ENCODE measurements at places on chromosomes 4 and X. TPM values are rescaled to one million over a fixed set of nuclear protein-coding genes. Genes with fewer than 3 reads are reported as not detected.

- no peaks in the 10 kb centered on the region for H3K4me1 ChIP-seq
- no peak overlapping the region for H3K4me3 ChIP-seq
- H3K27ac ChIP-seq: no peak overlapping the region
Measured at GRCh38 chrX:97909245-97909644, 1025.5 kb downstream of the RPA4 start.

DNA sequence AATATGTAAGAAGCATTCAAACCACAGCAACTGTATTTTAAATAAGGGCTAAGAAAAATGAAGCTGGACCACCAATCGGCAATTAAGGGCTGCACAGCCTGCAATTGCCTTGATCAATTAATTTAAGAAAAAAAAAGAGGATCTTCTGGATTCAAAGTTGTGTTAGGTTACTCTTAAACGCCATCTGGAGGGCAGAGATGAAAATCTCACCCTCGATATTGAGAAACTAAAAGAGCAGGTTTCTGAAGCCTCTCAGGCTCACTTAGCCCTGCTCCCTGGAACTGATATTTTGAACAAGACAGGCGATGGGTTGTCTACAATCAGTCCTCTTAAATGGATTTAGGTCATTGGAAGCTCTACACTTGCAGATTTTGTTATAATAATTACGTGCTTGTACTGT lies 579.4 kb downstream of the GRXCR1 start:
- DNase-seq: no peak
- H3K36me3 ChIP-seq: no peaks in the 10 kb centered on the region
- no peaks in the 10 kb centered on the region for H3K4me1 ChIP-seq
- H3K4me3 ChIP-seq: no peak overlapping the region
- H3K27ac ChIP-seq: no peak overlapping the region

XAGE1A gene
- total RNA-seq: not detected

- H3K27ac ChIP-seq: no peak overlapping the region
- DNase-seq: no peak
- H3K4me3 ChIP-seq: no peak overlapping the region
- no peaks in the 10 kb centered on the region for H3K27me3 ChIP-seq
- no peaks in the 10 kb centered on the region for H3K36me3 ChIP-seq
- H3K4me1 ChIP-seq: no peaks in the 10 kb centered on the region
Measured at GRCh38 chr4:146224326-146224966, 10.1 kb downstream of the REELD1 start.

- peak overlapping the region; percentile 100 for H3K27ac ChIP-seq
- no peaks in the 10 kb centered on the region for H3K27me3 ChIP-seq
- no peak for DNase-seq
- peak overlapping the region; percentile 99 for H3K4me3 ChIP-seq
- H3K36me3 ChIP-seq: peaks cover 4% of the 10 kb centered on the region
Measured at GRCh38 chr4:52658641-52659000, 480 bp downstream of the USP46 start.

- no peak overlapping the region for H3K27ac ChIP-seq
- no peak overlapping the region for H3K4me3 ChIP-seq
- no peak for DNase-seq
- no peaks in the 10 kb centered on the region for H3K36me3 ChIP-seq
- H3K27me3 ChIP-seq: no peaks in the 10 kb centered on the region
Measured at GRCh38 chr4:154047733-154048132, 258.9 kb upstream of the SFRP2 start.

DNA sequence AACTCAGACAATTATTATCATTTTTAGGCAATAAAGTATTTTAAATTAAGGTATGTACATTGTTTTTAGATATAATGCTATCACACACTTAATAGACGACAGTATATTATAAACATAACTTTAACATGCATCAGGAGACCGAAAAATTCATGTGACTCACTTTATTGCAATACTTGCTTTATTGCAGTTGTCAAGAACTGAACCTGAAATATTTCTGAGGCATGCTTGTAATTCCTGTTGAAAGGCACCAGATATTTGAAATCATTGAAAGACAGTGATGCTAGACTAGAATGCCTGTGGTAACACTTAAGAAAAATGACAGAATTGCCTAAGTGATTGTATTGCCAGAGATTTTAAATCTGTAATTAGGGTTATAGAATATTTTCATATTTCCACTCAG lies 175.6 kb upstream of the MAGEB2 start:
- no peak overlapping the region for H3K4me3 ChIP-seq
- H3K36me3 ChIP-seq: no peaks in the 10 kb centered on the region
- no peaks in the 10 kb centered on the region for H3K4me1 ChIP-seq
- H3K27me3 ChIP-seq: no peaks in the 10 kb centered on the region

DNA sequence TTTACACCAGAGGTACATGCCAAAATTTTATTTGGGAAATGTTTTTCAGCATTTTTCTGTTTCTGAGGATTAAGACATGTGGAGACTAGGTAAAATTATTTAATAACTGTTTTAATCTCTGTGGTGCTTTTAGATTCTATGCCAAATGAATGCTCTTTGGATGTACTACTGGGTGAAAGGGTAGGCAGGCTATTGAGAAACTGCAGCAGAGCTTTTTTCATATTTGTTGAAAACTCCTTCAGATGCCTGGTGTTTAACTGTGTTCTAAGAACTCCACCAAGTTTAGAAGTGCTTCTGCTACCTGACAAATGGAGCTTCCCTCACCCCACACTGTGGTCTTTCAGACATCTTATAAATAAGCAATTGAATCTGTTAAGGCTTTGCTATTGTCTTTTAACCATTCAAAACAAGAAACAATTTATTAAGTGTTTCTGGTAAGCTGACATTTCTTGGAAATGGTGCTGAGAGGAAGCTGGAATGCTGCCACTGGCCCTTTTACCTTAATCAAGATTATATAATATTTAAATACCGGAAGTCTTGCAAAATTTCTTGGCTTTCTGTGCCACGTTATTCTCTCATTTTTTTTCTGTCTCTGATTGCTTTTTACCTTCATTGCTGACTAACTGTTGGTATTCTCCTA lies 51.2 kb upstream of the CYSLTR1 start:
- H3K4me1 ChIP-seq: peaks cover 5% of the 10 kb centered on the region
- DNase-seq: no peak

- no peak overlapping the region for H3K4me3 ChIP-seq
- DNase-seq: no peak
- no peak overlapping the region for H3K27ac ChIP-seq
- no peaks in the 10 kb centered on the region for H3K27me3 ChIP-seq
- no peaks in the 10 kb centered on the region for H3K4me1 ChIP-seq
- H3K36me3 ChIP-seq: no peaks in the 10 kb centered on the region
Measured at GRCh38 chrX:22616867-22617266, 344.2 kb downstream of the CBLL2 start.

GRCh38 chrX:123728016-123728415 lies 4.8 kb downstream of the THOC2 start:
- no peaks in the 10 kb centered on the region for H3K36me3 ChIP-seq
- H3K4me1 ChIP-seq: peaks cover 4% of the 10 kb centered on the region
- no peak overlapping the region for H3K4me3 ChIP-seq
- no peak overlapping the region for H3K27ac ChIP-seq
- no peaks in the 10 kb centered on the region for H3K27me3 ChIP-seq

DNA sequence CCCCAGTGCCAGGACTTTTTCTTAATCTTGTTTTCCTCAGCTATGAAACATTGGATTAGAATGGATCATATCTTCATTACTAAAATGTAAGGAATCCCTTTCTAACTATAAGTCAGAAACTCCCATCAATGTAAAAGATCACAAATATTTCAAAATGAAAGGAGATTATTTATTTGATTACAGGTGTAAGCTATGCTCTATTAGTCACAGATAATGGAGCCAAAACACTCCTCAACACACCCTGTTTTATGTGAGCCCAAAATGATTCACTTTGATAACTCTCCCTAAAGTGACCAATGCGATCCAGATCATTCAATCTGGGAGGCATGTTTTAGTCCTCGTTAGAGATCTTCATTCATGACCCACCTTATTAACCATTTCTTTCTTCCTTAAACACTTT lies 566.7 kb upstream of the TENM3 start:
- DNase-seq: no peak
- no peaks in the 10 kb centered on the region for H3K4me1 ChIP-seq
- no peak overlapping the region for H3K4me3 ChIP-seq
- H3K27ac ChIP-seq: no peak overlapping the region
- H3K27me3 ChIP-seq: no peaks in the 10 kb centered on the region

DNA sequence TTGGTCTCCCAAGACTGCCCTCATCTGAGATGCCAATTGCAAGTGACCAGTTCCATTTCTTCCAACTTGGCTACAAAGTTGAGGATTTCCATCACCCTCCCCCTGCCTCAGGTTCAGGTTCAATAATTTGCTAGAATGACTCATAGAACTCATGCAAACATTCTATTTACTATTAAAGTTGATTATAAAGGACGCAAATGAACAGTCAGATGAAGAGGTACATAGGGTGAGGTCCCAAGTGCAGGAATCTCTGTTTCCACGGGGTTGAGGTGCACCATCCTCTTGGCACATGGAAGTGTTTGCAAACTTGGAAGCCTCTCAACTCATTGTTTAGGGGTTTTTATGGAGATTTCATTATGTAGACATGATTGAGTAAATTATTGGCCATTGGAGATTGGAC lies 41.0 kb downstream of the FGFBP1 start:
- no peak for DNase-seq
- no peak overlapping the region for H3K27ac ChIP-seq
- H3K27me3 ChIP-seq: no peaks in the 10 kb centered on the region
- H3K36me3 ChIP-seq: no peaks in the 10 kb centered on the region

NEIL3 gene
- total RNA-seq: not detected

GLUD2 gene
- total RNA-seq: 2.5 TPM

TXK gene
- total RNA-seq: 2.8 TPM

DNA sequence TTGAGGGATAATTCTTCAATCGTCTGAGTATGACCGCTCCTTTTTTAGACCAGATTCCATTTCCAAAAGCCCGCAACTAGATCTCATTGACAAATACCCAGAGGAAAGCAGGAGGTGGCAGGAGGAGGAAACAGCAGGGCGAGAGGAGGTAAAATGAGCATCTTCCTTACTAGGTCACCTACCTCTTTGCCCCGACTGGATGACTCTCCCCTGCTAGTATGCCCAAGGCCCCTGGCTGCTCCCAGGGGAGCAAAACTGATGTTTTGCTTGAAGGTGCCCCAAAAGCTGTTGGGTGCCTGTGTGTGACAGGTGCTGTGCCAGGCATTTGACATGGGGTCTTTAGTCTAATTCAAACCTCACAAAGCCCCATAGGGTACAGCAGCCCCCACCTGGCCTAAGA lies 48.9 kb downstream of the C4orf50 start:
- H3K36me3 ChIP-seq: no peaks in the 10 kb centered on the region
- no peaks in the 10 kb centered on the region for H3K27me3 ChIP-seq
- no peak for DNase-seq

- H3K36me3 ChIP-seq: no peaks in the 10 kb centered on the region
- no peak overlapping the region for H3K27ac ChIP-seq
- H3K4me1 ChIP-seq: no peaks in the 10 kb centered on the region
- DNase-seq: no peak
- no peak overlapping the region for H3K4me3 ChIP-seq
Measured at GRCh38 chr4:100079264-100079663, 111.0 kb downstream of the DDIT4L start.

PFKFB1 gene
- not detected for total RNA-seq

RTL9 gene
- 0.27 TPM for total RNA-seq

RRH gene
- 1.2 TPM for total RNA-seq

HELQ gene
- 11.6 TPM for total RNA-seq

DNA sequence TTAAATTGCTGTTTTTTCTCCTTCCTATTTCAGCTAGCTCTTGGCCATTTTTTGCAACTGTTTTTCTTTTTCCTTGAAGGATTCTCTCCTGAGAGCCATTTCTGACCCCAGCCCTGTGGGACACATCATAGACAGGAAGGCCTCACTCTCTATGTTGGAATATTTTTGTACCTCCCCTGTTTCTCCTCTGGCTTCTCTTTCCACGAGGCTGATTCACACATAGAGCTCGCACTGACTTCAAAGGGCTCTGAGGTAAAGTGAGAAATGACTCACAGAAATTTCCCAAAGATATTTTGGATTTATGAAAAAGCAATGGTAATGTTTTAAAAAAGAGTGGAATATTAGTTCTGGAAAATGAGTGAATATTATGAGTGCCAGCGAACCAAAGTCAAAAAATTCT lies 181.7 kb upstream of the IGFBP7 start:
- no peak overlapping the region for H3K27ac ChIP-seq
- H3K4me1 ChIP-seq: peaks cover 13% of the 10 kb centered on the region
- H3K36me3 ChIP-seq: no peaks in the 10 kb centered on the region

FGFBP2 gene
- total RNA-seq: not detected

RNF150 gene
- 11.6 TPM for total RNA-seq

- no peak overlapping the region for H3K27ac ChIP-seq
- no peak for DNase-seq
- no peaks in the 10 kb centered on the region for H3K27me3 ChIP-seq
- no peak overlapping the region for H3K4me3 ChIP-seq
Measured at GRCh38 chrX:139192386-139192961, 338.1 kb upstream of the F9 start.

DNA sequence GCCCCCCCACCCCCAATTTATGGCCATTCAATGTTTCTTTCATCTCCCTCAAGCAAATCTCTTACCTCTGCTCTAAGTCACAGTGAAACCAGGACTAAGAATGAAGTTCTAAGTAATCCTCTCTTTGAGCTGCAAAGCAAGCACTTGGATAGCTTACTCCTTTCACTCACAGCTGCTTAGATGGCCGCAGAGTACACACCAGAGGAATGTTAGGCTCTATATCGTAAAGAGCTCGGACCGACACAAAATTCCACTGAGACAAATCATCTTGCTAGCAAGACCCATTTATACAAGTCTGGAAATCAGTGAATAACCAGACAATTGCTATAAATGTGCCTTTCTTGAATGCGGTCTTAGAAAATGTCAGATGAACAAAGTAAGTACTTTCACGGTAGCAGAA lies 135.0 kb downstream of the IDS start:
- no peaks in the 10 kb centered on the region for H3K27me3 ChIP-seq
- no peak overlapping the region for H3K27ac ChIP-seq
- no peaks in the 10 kb centered on the region for H3K36me3 ChIP-seq
- no peak for DNase-seq
- H3K4me1 ChIP-seq: no peaks in the 10 kb centered on the region

DNA sequence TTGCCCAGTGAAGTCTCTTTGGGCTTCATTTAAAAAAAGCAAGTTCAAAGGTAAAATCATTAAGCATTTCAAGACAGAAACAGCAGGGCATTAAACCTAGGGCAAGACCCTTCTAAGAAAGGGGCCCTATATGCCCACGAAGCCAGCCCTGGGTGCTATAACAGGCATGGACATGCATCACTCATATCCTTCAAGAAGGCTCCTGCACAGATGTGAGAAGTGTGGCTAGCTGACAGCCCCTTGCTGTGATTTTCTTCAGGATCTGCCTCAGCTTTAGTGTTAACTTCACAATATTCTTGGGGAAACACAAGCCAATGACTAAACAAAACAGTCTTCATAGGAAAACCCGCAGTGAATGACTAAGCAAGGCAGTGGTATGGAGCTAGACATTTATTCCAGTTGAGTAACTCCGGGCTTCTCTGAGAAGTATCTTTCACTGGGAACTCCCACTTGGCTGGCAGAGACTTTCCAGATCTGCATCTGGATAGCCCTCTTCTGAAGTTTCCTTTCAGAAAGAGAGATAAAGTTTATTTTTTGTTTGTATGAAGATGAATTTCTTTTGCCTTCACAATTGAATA lies 11.9 kb upstream of the MAOA start:
- no peak overlapping the region for H3K4me3 ChIP-seq
- no peak for DNase-seq
- H3K27me3 ChIP-seq: no peaks in the 10 kb centered on the region
- H3K4me1 ChIP-seq: peaks cover 14% of the 10 kb centered on the region

GBA3 gene
- not detected for total RNA-seq

ANXA5 gene
- 458 TPM for total RNA-seq
